ENCODE measurements at places on chromosomes 12 and 14.

- no peak for DNase-seq
Observed at GRCh38 chr12:57719777-57720605, 18.6 kb downstream of the AGAP2 start.

DNA sequence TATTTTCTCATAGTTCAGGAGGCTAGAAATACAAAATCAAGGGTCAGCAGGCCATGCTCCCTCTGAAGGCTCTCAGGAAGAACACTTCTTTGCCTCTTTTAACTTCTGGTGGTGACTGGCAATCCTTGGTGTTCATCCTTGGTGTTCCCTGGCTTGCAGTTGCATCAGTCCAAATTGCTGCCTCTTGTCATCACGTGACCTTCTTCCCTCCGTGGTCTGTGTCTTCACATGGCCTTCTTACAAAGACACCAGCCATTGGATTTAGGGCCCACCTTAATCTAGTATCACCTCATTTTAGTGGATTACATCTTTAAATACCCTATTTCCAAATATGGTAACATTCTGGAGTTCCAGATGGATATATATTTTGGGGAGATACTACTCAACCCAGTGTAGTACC, 7.5 kb upstream of the LRRC9 start:
- DNase-seq = no peak

- no peak for DNase-seq
Observed at GRCh38 chr14:23609001-23609400, 27.2 kb upstream of the DHRS2 start.

GRCh38 chr14:82313889-82314288, 780.2 kb upstream of the SEL1L start:
- DNase-seq = no peak

DNA sequence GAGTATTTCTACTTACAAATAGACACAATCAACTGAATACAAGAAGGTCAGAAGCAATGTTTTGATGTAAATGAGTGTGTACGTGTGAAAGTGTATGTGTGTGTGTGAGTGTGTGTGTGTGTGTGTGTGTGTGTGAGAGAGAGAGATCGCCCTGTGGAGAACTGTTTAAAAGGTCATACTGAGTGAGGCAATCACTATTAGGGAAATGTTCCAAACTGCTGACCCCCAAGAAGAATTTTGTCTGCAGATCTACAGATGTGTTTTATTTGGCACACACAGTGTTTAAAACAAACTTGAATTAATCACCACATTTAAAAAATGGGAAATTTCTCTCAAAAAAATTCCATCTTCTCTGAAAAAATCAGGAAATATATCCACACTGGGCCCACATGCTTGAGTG, 1069.1 kb downstream of the SLC6A15 start:
- no peak for DNase-seq

Data from cerebellar cortex (tissue), 1 donor.